Activated naive CD4-positive, alpha-beta T cell treated with anti-CD3 and anti-CD28 coated beads, Interleukin-2, amount 50 U/mL, for 16 hours (primary cell): ENCODE measurements at places on chromosomes 4 and X.

DNA sequence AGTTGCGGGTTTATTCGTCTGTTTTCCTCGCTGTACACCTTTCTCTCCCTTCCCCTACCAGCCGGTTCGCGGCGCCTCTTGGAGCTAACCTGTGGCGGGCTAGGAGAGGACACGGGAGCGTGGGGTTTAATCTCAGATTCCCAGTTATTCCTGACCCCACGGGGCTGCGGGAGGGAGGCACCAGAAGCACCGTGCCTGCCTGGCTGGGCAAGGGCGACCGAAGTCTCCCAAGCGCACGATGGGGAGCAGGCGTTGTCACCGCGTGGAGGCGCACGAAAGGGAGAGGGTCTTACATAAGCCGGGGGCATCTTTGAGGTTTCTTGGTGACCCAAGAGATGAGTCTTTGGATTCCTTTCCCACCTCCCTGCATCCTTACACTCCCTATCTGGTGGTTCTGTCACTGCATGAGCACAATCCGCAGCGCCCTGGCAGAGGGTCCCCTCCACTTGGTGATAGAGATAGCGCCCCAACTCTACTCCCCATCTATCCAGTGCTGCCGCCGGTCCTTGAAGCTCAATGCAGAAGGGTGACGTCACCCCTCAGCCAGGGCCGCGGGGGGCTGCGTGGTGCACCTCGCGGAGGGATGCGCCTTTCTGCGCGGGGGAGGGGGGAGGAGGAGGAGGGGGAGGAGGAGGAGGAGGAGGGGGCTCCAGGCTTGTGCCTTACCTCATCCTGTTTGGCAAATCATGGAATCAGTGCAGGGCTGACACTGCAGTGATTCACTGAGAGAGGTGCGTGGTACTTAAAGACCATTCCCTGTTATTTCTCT is 793 bp downstream of the TSPAN7 start:
- peak; percentile 14 for DNase-seq

GRCh38 chrX:151536571-151536970 is 26.9 kb upstream of the PASD1 start:
- DNase-seq, result no peak

DNA sequence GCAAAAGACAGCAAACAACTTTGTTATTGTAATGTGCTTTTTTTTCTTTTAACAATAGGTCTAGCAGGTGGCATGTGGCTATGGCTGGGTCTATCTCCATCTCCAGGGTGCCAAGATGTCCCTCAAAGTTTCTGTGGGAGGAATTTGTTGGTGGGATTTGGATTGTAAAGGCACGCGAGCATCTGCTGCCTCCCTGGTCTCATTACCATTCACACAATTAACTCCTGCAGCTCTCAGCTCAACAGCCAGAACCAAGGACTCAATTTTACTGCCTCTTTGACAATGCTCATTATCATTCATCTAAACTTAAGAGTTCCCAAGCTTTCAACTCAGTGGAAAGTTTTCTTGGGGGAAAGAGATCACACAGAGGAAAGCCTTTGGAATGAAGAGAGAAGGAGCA is 10.9 kb upstream of the PCDH18 start:
- no peak for DNase-seq

GRCh38 chrX:68203211-68203610 is 230.1 kb downstream of the OPHN1 start:
- DNase-seq, result no peak
